T-cell (primary cell): ENCODE measurements at places on chromosomes 12 and 14. TPM values are rescaled to one million over a fixed set of nuclear protein-coding genes. Genes with fewer than 3 reads are reported as not detected.

- no peak overlapping the region for H3K27ac ChIP-seq
- H3K4me3 ChIP-seq, result no peak overlapping the region
- peaks cover 71% of the 10 kb centered on the region for H3K4me1 ChIP-seq
- H3K27me3 ChIP-seq, result no peaks in the 10 kb centered on the region
These were observed 228.6 kb downstream of the CHST11 start for GRCh38 chr12:104685366-104685765.

- DNase-seq, result no peak
- no peaks in the 10 kb centered on the region for H3K4me1 ChIP-seq
- no peaks in the 10 kb centered on the region for H3K27me3 ChIP-seq
These were observed 235.5 kb downstream of the PAWR start for GRCh38 chr12:79455286-79455685.

GRCh38 chr12:11749943-11750690 lies 100.6 kb downstream of the ETV6 start:
- DNase-seq, result no peak
- peaks cover 15% of the 10 kb centered on the region for H3K36me3 ChIP-seq
- H3K4me3 ChIP-seq, result no peak overlapping the region
- H3K27ac ChIP-seq, result no peak overlapping the region

GRCh38 chr14:50471838-50472465 lies 60.4 kb downstream of the MAP4K5 start:
- DNase-seq, result no peak
- peaks cover 5% of the 10 kb centered on the region for H3K36me3 ChIP-seq
- H3K4me1 ChIP-seq, result no peaks in the 10 kb centered on the region
- H3K27ac ChIP-seq, result no peak overlapping the region

GRCh38 chr12:64522316-64522715 lies 70.4 kb downstream of the TBK1 start:
- no peak overlapping the region for H3K27ac ChIP-seq
- DNase-seq, result no peak
- no peaks in the 10 kb centered on the region for H3K36me3 ChIP-seq

- H3K4me3 ChIP-seq, result no peak overlapping the region
- H3K27ac ChIP-seq, result no peak overlapping the region
- H3K27me3 ChIP-seq, result no peaks in the 10 kb centered on the region
- DNase-seq, result no peak
- H3K36me3 ChIP-seq, result no peaks in the 10 kb centered on the region
These were observed 200.4 kb upstream of the ARHGAP5 start for GRCh38 chr14:31876741-31877140.

RASAL1 gene
- 0.43 TPM for total RNA-seq

HSPB8 gene
- not detected for total RNA-seq

SLC25A29 gene
- 45.2 TPM for total RNA-seq

CSRP2 gene
- total RNA-seq, result not detected
